ENCODE measurements at places on chromosomes 3 and 15. TPM values are rescaled to one million over a fixed set of nuclear protein-coding genes. Genes with fewer than 3 reads are reported as not detected.

The FBXW12 gene
- not detected for total RNA-seq

The A4GNT gene
- total RNA-seq, result not detected

The NEK10 gene
- total RNA-seq, result 1.1 TPM

The KY gene
- total RNA-seq, result 0.08 TPM

The PCSK6 gene
- 10.2 TPM for total RNA-seq

The RGMA gene
- total RNA-seq, result 0.56 TPM

The MITF gene
- total RNA-seq, result 7.9 TPM

The TNFAIP8L3 gene
- total RNA-seq, result 30.6 TPM

The CCR9 gene
- total RNA-seq, result not detected

The CATSPER2 gene
- total RNA-seq, result 0.56 TPM

The ZBBX gene
- not detected for total RNA-seq

The SUMF1 gene
- 20.2 TPM for total RNA-seq

The HES1 gene
- total RNA-seq, result 10.2 TPM

The IFT122 gene
- 13.2 TPM for total RNA-seq
